Renal cortex interstitium (tissue), 15 donors: ENCODE measurements at places on chromosomes 11 and 22. TPM values are rescaled to one million over a fixed set of nuclear protein-coding genes. Genes with fewer than 3 reads are reported as not detected.

XRRA1 gene
- polyA plus RNA-seq = 9.8 TPM

C1QTNF5 gene
- polyA plus RNA-seq = 18.1 TPM

OR52D1 gene
- not detected for polyA plus RNA-seq

C11orf65 gene
- 3.5 TPM for polyA plus RNA-seq

CD59 gene
- polyA plus RNA-seq = 244 TPM

PIH1D2 gene
- 11.2 TPM for polyA plus RNA-seq

TH gene
- 0.73 TPM for polyA plus RNA-seq

OR10A2 gene
- polyA plus RNA-seq = not detected

SCGB2A2 gene
- not detected for polyA plus RNA-seq

LINC01488 gene
- polyA plus RNA-seq = 0.08 TPM

SEPTIN3 gene
- polyA plus RNA-seq = 5.9 TPM

PCSK7 gene
- 31.5 TPM for polyA plus RNA-seq

VSIG10L2 gene
- not detected for polyA plus RNA-seq

CRYBB1 gene
- 1.0 TPM for polyA plus RNA-seq

FBXO7 gene
- 117 TPM for polyA plus RNA-seq

ART1 gene
- polyA plus RNA-seq = not detected

GGT5 gene
- 16.4 TPM for polyA plus RNA-seq

OR5P2 gene
- polyA plus RNA-seq = not detected

MS4A1 gene
- polyA plus RNA-seq = 0.31 TPM

TSKU gene
- polyA plus RNA-seq = 24.5 TPM

MRGPRE gene
- not detected for polyA plus RNA-seq

GRIK4 gene
- polyA plus RNA-seq = 1.2 TPM

PATE2 gene
- not detected for polyA plus RNA-seq

PDGFB gene
- 11.3 TPM for polyA plus RNA-seq

MAML2 gene
- 30.1 TPM for polyA plus RNA-seq

ABCG4 gene
- polyA plus RNA-seq = 0.72 TPM

CASP5 gene
- not detected for polyA plus RNA-seq

GAB4 gene
- not detected for polyA plus RNA-seq

MYOD1 gene
- polyA plus RNA-seq = not detected

PYGM gene
- polyA plus RNA-seq = 2.1 TPM

APOBEC3B gene
- polyA plus RNA-seq = 6.5 TPM

GNAZ gene
- 6.8 TPM for polyA plus RNA-seq

PVALB gene
- 7.0 TPM for polyA plus RNA-seq

SYTL2 gene
- 90.8 TPM for polyA plus RNA-seq

FBLN1 gene
- polyA plus RNA-seq = 152 TPM

FAM180B gene
- 0.50 TPM for polyA plus RNA-seq

NR1H3 gene
- polyA plus RNA-seq = 52.3 TPM

HEPHL1 gene
- polyA plus RNA-seq = 0.09 TPM

TMPRSS6 gene
- 0.22 TPM for polyA plus RNA-seq

MPZL3 gene
- 8.2 TPM for polyA plus RNA-seq

RIMBP3C gene
- 0.30 TPM for polyA plus RNA-seq

OR8D1 gene
- not detected for polyA plus RNA-seq

TAF1D gene
- polyA plus RNA-seq = 103 TPM

OR52J3 gene
- polyA plus RNA-seq = not detected

PDE2A gene
- polyA plus RNA-seq = 21.1 TPM

NOX4 gene
- 53.8 TPM for polyA plus RNA-seq

DNAJB7 gene
- 1.0 TPM for polyA plus RNA-seq

SEZ6L gene
- polyA plus RNA-seq = 0.15 TPM

ACRV1 gene
- 0.74 TPM for polyA plus RNA-seq

DPP3 gene
- polyA plus RNA-seq = 26.1 TPM

NAALAD2 gene
- 34.8 TPM for polyA plus RNA-seq

FLRT1 gene
- 2.2 TPM for polyA plus RNA-seq

DYNC2H1 gene
- polyA plus RNA-seq = 44.1 TPM

OR6T1 gene
- 0.09 TPM for polyA plus RNA-seq

ZNF280B gene
- polyA plus RNA-seq = 4.0 TPM

GCAT gene
- 17.9 TPM for polyA plus RNA-seq

LAYN gene
- polyA plus RNA-seq = 6.6 TPM
